ENCODE measurements at places on chromosomes 5 and 9.

DNA sequence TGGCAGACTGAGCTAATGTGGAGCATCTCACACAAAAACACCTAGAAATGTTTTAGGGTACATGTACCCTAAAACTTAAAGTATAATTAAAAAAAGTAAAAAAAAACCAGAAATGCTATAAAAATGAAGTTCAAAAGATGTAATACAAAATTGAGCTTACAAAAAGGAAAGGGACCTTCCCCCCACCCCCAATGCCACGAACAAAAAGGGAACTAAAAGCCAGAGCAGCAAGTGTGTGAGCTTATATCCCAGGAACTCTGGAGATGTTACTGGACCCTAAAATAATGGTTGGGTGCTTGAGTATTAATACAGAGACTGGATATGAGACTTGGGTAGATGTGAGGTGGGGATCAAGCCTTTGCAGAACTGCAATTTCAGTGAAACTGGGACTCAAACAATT is 11.0 kb downstream of the SPATA9 start:
- DNase-seq = no peak

- DNase-seq = no peak
Measured at GRCh38 chr9:82128011-82128696, 139.6 kb downstream of the SPATA31D1 start.

- no peak for DNase-seq
Measured at GRCh38 chr5:31194468-31194813, 955 bp downstream of the CDH6 start.

GRCh38 chr9:91734371-91734981 is 215.6 kb downstream of the ROR2 start:
- DNase-seq = no peak

- DNase-seq = no peak
Measured at GRCh38 chr5:126976520-126977172, 53.7 kb downstream of the MARCHF3 start.

DNA sequence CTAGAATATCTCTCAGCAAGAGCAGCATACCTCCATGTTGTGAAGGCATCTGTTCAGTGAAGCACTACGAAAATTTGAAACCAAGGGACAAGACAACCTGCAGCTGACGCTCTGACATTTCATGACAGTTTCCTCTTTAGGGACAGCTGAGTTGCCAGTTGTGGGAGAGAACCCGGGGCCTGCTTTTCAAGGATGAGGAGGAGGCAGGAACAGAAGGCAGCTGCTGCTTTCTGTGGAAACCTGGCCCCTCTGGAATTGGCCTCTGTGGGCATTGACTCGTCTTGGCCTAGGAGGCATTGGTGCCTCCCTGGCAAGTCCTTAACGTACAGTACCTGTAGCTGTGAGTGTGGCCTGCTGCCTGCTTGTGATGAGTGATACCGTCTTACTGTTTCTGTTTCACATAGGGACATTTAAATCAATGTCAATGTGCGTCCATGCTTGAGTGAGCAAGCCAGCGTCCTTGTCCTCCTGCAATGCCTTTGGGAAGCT is 21.6 kb downstream of the SLC46A2 start:
- DNase-seq = no peak

- DNase-seq = no peak
Measured at GRCh38 chr5:132838516-132839282, 8.3 kb upstream of the SHROOM1 start.

GRCh38 chr9:94169968-94170367 is 85.7 kb downstream of the PTPDC1 start:
- DNase-seq = no peak

GRCh38 chr5:145008876-145009530 is 826.1 kb downstream of the PRELID2 start:
- DNase-seq = no peak

- no peak for DNase-seq
Measured at GRCh38 chr5:854217-854616, 3.4 kb upstream of the ZDHHC11 start.

DNA sequence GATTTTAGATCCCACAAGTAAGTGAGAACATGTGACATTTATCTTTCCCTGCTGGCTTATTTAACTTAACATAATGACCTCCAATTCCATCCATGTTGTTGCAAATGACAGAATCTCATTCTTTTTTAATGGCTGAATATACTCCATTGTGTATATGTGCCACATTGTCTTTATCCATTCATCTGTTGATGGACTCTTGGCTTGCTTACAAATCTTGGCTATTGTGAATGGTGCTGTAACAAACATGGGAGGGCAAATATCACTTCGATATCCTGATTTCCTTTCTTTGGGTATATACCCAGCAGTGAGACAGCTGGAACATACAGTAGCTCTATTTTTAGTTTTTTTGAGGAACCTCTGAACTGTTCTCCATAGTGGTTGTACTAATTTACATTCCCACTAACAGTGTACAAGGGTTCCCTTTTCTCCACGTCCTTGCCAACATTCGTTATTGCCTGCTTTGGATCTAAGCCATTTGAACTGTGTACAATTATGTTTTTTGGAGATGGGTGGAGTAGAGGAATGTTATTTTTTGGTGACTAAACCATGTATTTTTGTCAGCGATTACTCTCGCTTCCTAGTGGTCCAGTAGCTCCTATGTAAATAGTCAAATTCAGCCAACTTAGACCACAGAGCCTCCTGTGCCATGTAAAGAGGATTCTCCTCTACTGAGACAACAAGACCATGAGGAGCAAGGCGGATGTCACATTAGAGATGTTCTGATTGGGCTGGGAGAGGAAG is 60.6 kb downstream of the TNFSF15 start:
- no peak for DNase-seq

GRCh38 chr9:32942755-32943460 is 58.5 kb downstream of the APTX start:
- DNase-seq = no peak

- no peak for DNase-seq
Measured at GRCh38 chr5:145540375-145540774, 294.8 kb downstream of the PRELID2 start.

GRCh38 chr5:72647806-72648205 is 140.6 kb upstream of the ZNF366 start:
- DNase-seq = no peak

DNA sequence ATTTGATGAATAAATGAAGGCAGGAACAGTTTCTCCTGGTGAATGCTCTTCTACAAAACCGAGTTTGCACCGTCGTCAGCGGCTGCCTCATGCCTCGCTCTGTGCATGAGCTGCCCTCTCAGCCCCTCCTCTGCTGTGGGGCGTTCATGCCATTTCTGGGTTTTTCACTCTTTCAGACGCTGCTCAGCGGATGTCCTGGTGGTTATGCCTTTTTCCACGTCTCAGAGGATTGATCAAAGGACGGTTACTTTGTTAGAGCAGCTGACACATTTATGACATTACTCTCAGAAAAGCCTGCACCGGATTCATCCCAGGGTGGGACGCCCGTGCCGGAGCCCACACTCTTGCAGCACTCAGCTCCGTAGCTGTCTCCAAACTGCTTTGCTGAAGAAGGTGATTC is 195.9 kb upstream of the PPP1R26 start:
- DNase-seq = no peak

DNA sequence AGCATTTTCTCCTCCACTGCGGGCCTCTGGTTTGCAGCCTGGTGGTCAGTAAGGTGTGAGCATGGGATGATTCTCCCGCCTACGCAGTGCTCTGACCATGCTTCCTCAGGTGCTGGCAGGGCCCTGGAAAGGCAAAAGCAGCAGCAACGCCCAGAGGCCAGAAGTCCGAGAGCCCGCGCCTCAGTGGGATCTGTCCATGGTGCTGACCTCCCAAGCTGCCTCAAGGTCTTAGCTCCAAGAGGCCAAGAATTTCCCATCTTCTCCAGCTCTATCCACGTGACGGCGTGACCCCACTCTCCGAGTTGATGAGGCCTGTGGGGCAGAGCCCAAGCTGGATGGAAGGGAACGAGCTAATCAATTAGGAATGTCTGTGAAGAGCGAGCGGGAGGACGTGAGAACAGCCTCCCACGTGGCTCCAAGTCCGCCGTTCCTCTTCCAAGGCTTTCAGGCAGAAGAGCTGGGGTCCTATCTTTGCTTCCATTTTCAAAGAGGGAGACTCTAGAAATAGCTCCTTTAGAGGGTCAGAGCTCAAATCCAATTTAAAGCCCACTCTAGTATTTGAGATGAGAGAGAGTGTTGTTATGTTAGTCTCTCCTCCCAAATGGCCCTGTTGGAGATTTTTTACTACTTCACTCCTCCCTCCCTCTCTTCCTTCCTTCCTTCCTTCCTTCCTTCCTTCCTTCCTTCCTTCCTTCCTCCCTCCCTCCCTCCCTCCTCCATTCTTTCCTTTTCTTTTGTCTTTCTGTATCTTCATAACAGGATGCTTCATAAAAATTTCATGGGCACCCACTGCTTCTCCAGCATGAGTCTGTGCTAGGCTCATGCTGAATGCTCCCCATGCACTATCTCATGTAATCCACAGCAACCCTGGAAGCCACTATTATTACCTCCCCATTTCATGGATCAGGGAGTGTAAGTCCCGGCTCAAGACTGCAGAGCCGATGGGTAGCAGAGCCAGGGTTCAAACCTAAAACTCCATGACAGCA is 69.3 kb downstream of the OLFM1 start:
- peak; percentile 2 for DNase-seq

DNA sequence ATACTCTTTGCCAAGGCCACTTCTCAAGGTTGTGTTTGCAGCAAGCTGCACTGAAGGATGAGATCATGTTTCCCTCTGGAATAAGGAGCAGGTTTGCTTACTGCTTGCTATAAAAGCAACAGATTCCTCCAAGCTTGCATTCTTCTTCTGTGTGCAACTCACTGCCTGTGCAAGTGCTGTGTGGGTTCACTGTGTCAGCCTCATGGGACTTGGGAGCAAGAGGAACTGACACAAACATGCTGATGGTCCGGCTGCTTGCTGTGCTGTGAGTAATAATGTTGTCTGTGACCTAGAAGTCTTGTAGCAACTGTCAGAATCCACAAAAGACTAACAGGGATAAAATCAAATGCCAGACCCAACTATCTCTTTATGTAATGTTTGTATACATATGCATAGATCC is 33.6 kb upstream of the SHC3 start:
- DNase-seq = no peak

GRCh38 chr5:86974955-86975354 is 292.7 kb upstream of the RASA1 start:
- peak; percentile 26 for DNase-seq

Measured in HFF-Myc (cell line).